Spleen (tissue), 13 donors: ENCODE measurements at places on chromosomes 2 and 18.

DNA sequence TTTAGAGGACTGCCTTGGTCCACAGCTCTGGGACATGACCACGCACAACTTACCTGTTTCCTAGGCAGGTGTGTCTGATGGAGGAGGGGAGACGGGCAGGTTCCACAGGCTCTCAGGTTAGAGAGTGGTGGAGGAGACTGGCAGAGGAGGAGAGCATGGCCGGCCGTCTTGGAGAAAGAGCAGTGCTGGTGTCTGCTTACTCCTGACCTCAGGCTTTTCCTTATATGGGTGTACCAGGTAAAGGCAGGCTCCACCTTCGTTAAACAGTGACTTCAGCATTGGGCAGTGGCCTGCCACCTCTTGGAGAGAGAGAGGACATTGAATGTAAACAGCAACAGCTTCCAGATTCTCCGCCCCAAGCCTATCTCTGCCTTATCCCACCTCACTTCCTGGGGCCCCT, at the start of gene CAPN13:
Gene CAPN13 (minus strand): TSS at position 198 of the 400 bp plus-strand sequence. CDS start 20,121 bp downstream, outside the sequence.
- no peaks in the 10 kb centered on the region for H3K36me3 ChIP-seq
- no peak for DNase-seq
- H3K4me3 ChIP-seq = no peak within 1 kb of the TSS

- no peak for DNase-seq
- H3K4me1 ChIP-seq = peaks cover 17% of the 10 kb centered on the region
- H3K4me3 ChIP-seq = no peak overlapping the region
- H3K27ac ChIP-seq = no peak overlapping the region
Measured at GRCh38 chr2:54107903-54108615, 7.4 kb upstream of the ACYP2 start.

GRCh38 chr2:119449521-119449920, 17.9 kb downstream of the TMEM37 start:
- no peaks in the 10 kb centered on the region for H3K27me3 ChIP-seq
- peak; percentile 44 for DNase-seq
- no peak overlapping the region for H3K4me3 ChIP-seq
- H3K4me1 ChIP-seq = no peaks in the 10 kb centered on the region
- no peaks in the 10 kb centered on the region for H3K36me3 ChIP-seq

GRCh38 chr18:37445368-37445767, 120.2 kb downstream of the CELF4 start:
- no peak overlapping the region for H3K27ac ChIP-seq
- peaks cover 20% of the 10 kb centered on the region for H3K4me1 ChIP-seq

DNA sequence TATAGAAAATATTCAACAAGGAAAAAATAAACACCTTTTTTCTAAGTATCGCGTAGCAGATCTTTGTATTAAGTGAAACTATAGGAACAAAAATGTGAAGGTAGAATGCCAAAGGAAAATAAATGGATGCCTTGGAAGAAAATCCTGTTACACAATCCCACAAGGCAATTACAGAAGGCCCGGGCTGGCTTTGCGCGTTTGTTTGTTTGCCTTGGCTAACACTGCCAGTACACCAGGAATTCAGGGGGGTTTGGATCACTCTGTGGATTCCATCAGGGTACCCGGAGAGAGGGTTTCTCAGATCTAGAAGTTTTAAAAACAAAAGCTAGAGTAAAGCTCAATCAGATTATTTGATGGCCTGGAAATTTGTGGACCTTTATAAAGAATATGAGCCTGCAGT, 478.3 kb downstream of the FBXO15 start:
- no peaks in the 10 kb centered on the region for H3K4me1 ChIP-seq
- no peaks in the 10 kb centered on the region for H3K27me3 ChIP-seq
- no peak overlapping the region for H3K27ac ChIP-seq
- no peak overlapping the region for H3K4me3 ChIP-seq
- H3K36me3 ChIP-seq = no peaks in the 10 kb centered on the region

- H3K4me1 ChIP-seq = no peaks in the 10 kb centered on the region
- no peak for DNase-seq
- no peak overlapping the region for H3K27ac ChIP-seq
- H3K4me3 ChIP-seq = no peak overlapping the region
Measured at GRCh38 chr2:59171019-59171418, 929.9 kb upstream of the FANCL start.

DNA sequence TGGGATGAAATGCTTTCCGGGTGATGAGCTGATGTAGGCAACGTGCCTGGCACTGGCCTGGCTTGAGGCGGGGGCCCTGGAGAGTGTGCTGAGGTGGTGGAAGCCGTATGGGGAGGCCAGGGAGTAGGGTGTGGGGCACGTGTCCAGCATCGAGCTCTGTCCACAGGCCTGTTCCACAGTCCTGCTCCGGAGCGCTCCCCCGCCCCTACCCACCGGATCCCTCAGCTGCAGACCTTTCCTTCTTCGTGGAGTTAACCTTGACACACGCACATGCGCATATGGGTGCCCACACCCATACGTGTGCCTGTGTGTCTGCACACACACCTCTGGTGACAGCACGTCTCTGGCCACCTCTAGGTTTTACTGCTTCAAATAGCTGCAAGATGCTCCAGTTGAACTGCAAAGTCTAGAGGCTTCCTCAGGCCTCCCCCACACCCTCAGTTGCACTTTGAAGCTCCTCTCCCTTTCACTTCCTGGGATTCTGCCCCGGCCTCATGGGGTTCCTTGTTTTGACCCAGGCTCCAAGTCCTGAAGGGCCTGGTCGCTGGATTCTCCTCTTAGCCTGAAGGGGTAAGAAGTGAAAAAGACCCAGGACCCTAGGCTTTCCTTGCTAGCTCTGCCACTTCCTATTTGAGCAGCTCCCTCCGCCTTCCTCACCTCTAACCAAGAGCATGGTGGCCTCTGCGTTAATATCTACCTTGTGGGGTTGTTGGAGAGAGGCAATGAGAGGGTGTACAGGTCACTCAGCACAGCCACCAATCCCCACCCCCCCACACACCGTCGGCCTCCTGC, 49.5 kb downstream of the INHBB start:
- no peak overlapping the region for H3K4me3 ChIP-seq
- no peaks in the 10 kb centered on the region for H3K36me3 ChIP-seq
- no peak overlapping the region for H3K27ac ChIP-seq
- H3K27me3 ChIP-seq = no peaks in the 10 kb centered on the region
- no peaks in the 10 kb centered on the region for H3K4me1 ChIP-seq
- peak; percentile 62 for DNase-seq

- H3K27me3 ChIP-seq = no peaks in the 10 kb centered on the region
- H3K36me3 ChIP-seq = no peaks in the 10 kb centered on the region
- no peak for DNase-seq
- no peaks in the 10 kb centered on the region for H3K4me1 ChIP-seq
Measured at GRCh38 chr2:100606726-100607343, 44.0 kb downstream of the PDCL3 start.

DNA sequence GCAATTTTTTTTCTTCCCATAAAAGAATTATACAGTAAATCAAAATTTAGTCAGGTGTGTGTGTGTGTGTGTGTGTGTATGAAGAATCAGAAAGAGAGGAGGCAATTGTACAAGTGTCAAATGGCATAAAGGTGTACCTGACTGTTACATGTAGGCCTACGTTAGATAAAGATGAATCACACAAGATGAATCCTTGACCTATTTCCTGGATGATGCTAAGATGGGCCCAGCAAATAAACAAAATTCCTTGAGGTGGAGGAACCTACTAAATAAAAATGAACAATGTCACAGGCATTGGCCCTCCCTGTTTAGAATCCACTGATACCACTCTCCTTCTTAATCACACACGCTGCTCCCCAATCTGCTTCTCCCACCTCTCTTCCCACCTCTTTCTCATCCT, 79.7 kb upstream of the LRATD1 start:
- H3K27me3 ChIP-seq = no peaks in the 10 kb centered on the region
- no peak overlapping the region for H3K4me3 ChIP-seq
- H3K27ac ChIP-seq = no peak overlapping the region
- DNase-seq = no peak

GRCh38 chr2:27810455-27810854, 38.9 kb downstream of the MRPL33 start:
- H3K36me3 ChIP-seq = no peaks in the 10 kb centered on the region
- no peaks in the 10 kb centered on the region for H3K27me3 ChIP-seq
- H3K27ac ChIP-seq = no peak overlapping the region
- no peak overlapping the region for H3K4me3 ChIP-seq
- H3K4me1 ChIP-seq = no peaks in the 10 kb centered on the region
- DNase-seq = no peak

GRCh38 chr2:166106431-166107015, 21.3 kb downstream of the SCN1A start:
- H3K27ac ChIP-seq = no peak overlapping the region
- H3K4me3 ChIP-seq = no peak overlapping the region
- no peaks in the 10 kb centered on the region for H3K27me3 ChIP-seq
- DNase-seq = no peak
- H3K4me1 ChIP-seq = no peaks in the 10 kb centered on the region
- H3K36me3 ChIP-seq = no peaks in the 10 kb centered on the region

DNA sequence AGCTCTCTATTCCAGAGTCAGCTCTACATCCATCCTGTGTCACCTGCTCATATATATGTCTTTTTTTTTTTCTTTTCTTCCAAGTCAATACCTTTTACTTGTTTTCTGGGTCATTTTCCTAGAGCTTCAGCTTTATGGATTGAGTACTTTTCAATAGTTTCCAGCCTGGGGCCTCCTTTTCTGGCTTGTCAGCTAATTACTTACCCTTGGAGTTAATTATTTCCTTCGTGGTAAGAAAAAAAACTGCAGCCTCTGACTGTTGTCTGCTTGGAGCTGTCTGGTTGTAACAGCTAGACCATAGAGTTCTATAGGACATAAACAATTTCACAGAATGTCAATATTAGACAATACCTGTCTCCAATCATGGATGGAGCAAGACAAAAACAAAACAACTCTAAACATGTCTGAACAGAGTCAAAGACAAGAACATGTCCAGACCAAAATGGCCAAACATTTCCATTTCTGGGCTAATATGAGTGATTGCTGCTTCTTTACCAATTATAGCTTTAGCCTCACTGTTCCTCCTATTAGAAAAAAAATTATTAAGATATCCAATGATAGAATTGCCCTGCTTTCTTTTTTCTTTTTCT, 643.1 kb downstream of the SLC4A3 start:
- H3K27me3 ChIP-seq = no peaks in the 10 kb centered on the region
- H3K4me3 ChIP-seq = no peak overlapping the region
- DNase-seq = no peak
- H3K4me1 ChIP-seq = no peaks in the 10 kb centered on the region
- H3K36me3 ChIP-seq = no peaks in the 10 kb centered on the region

DNA sequence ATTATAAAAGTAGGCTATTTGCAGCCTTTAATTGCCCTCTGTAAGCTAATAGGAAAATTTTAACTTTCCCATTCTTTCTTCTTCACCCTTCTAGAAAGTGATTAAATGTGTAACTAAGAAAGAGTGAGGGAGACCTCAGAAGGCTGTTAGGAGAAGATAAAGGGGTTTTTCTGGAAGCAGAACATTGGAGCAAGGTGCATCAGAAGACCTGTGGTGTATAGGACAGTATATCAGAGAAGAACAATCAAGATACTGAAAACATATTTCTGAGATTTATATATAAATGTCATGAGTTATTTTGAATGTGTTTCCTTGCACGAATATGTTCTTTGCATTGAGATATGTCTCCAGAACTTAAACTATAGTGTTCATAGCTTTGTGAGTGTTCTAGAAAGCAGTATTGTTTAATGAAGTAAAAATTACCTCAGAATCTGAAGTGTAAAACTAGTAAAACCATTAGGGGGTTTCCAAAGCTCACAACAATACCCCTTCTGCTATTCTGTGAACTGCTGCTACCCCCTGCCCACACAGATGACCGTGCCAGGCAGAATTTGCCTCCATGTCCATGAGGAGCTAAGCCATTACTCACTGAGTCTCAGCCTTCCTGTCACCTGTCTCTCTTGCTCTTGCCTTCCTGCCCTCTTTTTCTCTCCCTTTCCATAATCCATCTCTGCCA, 537.9 kb downstream of the EPHA4 start:
- no peaks in the 10 kb centered on the region for H3K27me3 ChIP-seq
- H3K27ac ChIP-seq = no peak overlapping the region

DNA sequence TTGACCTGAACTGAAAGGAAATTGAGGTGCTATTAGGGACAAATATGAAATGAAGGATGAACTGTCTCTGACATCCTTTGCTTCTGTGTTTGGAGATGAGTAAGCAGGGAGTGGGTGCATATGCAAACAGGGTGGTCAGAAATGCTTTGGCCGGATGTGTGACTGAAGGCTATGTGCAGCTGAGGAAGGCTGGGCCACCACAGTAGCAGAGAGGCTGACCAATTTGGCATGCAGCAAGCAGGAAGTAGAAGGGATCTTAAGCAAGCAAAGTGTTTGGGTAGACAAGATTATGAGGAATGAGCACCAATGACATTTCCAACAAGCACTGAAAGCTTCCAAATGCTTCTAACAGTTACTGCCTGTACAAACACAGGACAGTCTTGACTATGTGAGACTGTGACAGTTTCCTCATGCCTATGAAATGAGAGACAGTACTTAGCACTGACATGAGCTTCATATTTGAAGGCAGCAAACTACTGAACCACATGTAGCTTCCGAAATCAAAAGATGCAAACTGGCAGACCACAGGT, 3.3 kb upstream of the ACTR3 start:
- peak; percentile 81 for DNase-seq
- no peak overlapping the region for H3K4me3 ChIP-seq
- H3K4me1 ChIP-seq = peaks cover 40% of the 10 kb centered on the region
- H3K27ac ChIP-seq = peak overlapping the region; percentile 100

GRCh38 chr2:45705233-45705632, 53.8 kb downstream of the PRKCE start:
- H3K4me1 ChIP-seq = peaks cover 1% of the 10 kb centered on the region
- no peaks in the 10 kb centered on the region for H3K36me3 ChIP-seq
- H3K4me3 ChIP-seq = no peak overlapping the region
- no peak for DNase-seq
- H3K27me3 ChIP-seq = no peaks in the 10 kb centered on the region

- peaks cover 8% of the 10 kb centered on the region for H3K4me1 ChIP-seq
- DNase-seq = peak; percentile 97
- no peaks in the 10 kb centered on the region for H3K27me3 ChIP-seq
Measured at GRCh38 chr2:64228126-64228678, 84.0 kb upstream of the PELI1 start.

GRCh38 chr2:73984203-73984921, at the start of gene TET3:
Gene TET3, plus strand, starts transcription at chr2:73984910. Its CDS starts 1,494 bp downstream, at chr2:73986404.
- no peaks in the 10 kb centered on the region for H3K27me3 ChIP-seq
- peak; percentile 95 for DNase-seq
- no peaks in the 10 kb centered on the region for H3K36me3 ChIP-seq

GRCh38 chr2:220269367-220269766, 641.9 kb downstream of the SLC4A3 start:
- no peaks in the 10 kb centered on the region for H3K36me3 ChIP-seq
- H3K27ac ChIP-seq = no peak overlapping the region
- no peak for DNase-seq
- H3K4me3 ChIP-seq = no peak overlapping the region
- H3K27me3 ChIP-seq = no peaks in the 10 kb centered on the region
- H3K4me1 ChIP-seq = no peaks in the 10 kb centered on the region

- no peak overlapping the region for H3K4me3 ChIP-seq
- H3K4me1 ChIP-seq = peaks cover 17% of the 10 kb centered on the region
- no peaks in the 10 kb centered on the region for H3K36me3 ChIP-seq
Measured at GRCh38 chr2:46847185-46847710, 68.4 kb downstream of the MCFD2 start.

GRCh38 chr2:154470376-154470775, 228.1 kb upstream of the KCNJ3 start:
- H3K4me1 ChIP-seq = no peaks in the 10 kb centered on the region
- H3K4me3 ChIP-seq = no peak overlapping the region
- H3K36me3 ChIP-seq = no peaks in the 10 kb centered on the region
- no peaks in the 10 kb centered on the region for H3K27me3 ChIP-seq

GRCh38 chr2:65577654-65578053, 145.3 kb upstream of the SPRED2 start:
- no peak for DNase-seq
- no peak overlapping the region for H3K27ac ChIP-seq
- H3K27me3 ChIP-seq = no peaks in the 10 kb centered on the region
- no peak overlapping the region for H3K4me3 ChIP-seq
